ENCODE measurements at places on chromosomes 13 and 19.

DNA sequence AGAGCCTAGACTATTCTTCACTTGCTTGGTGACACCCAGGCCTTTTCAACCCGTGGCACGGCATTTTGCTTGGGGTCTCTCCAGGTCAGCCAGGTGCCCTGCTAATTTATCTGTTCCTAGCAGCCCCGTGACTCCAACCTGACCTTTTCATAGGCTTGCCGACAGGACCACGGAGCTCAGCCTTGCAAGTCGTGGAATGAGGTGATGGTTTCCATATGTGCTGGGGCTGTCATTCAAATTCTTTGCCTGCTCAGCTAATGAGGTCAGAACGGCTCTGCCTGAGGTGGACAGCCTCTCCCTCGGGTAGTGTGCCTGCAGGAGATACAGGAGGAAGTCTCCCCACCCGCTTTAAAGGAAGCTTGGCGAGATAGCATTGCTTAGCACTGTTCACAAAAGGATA is 61.0 kb downstream of the SHISA2 start:
- no peak for DNase-seq

GRCh38 chr13:99254830-99255229 is 3.3 kb downstream of the GPR18 start:
- DNase-seq = no peak

- no peak for DNase-seq
These were observed 117.9 kb downstream of the URI1 start for GRCh38 chr19:30059741-30060457.

DNA sequence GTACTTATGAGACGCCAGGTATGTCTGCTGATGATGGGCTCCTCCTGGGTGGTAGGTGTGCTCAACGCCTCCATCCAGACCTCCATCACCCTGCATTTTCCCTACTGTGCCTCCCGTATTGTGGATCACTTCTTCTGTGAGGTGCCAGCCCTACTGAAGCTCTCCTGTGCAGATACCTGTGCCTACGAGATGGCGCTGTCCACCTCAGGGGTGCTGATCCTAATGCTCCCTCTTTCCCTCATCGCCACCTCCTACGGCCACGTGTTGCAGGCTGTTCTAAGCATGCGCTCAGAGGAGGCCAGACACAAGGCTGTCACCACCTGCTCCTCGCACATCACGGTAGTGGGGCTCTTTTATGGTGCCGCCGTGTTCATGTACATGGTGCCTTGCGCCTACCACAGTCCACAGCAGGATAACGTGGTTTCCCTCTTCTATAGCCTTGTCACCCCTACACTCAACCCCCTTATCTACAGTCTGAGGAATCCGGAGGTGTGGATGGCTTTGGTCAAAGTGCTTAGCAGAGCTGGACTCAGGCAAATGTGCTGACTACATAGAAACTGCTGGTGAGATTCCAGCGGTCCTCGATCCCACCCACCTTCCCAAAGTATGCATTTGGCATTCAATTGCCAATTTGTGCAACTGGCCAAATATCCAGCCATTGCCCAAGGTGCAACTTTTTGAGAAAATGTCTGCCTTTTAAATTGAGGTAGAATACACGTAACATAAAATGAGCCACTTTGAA is 10.2 kb downstream of the OR2Z1 start:
- DNase-seq = no peak

GRCh38 chr19:28333909-28334308 is 879.0 kb downstream of the UQCRFS1 start:
- no peak for DNase-seq
